Inflammatory macrophage (primary cell): ENCODE measurements at places on chromosomes 11 and 22.

GRCh38 chr22:25774575-25775026 lies 32.6 kb downstream of the MYO18B start:
- no peak for DNase-seq

- DNase-seq: no peak
Observed at GRCh38 chr22:49466878-49467595, 360.6 kb downstream of the BRD1 start.

GRCh38 chr22:20276468-20276867 lies 8.3 kb upstream of the RTN4R start:
- DNase-seq: no peak

DNA sequence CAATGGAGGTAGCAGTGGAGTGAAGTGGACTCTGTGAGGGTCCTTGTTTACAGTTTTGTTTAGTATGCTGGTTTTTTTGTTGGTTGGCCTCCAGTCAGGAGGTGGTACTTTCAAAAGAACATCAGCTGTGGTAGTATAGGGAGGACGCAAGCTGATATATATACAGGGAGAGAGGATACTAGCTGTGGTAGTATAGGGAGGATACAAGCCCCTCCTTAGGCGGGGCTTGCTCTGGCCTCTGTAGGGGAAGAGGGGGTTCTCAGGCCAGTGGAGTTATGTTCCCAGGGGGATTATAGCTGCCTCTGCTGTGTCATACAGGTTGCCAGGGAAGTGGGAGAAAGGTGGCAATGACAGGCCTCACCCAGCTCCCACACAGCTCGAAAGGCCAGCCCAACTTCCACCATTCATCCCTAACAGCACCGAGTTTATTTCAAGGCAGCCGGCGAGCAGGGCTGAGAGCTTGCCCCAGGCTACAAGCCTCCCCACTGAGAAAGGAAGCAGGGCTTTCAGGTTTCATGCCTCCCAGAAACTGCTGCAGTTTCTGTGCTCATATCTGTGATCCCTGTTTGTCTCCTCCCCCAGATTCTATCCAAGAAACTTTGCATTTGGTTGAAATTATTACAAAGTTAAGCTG lies 10.4 kb downstream of the OR52E6 start:
- DNase-seq: no peak

- no peak for DNase-seq
Observed at GRCh38 chr11:109247071-109247470, 174.9 kb upstream of the C11orf87 start.

GRCh38 chr11:78381865-78382264 lies 35.8 kb downstream of the GAB2 start:
- DNase-seq: no peak

DNA sequence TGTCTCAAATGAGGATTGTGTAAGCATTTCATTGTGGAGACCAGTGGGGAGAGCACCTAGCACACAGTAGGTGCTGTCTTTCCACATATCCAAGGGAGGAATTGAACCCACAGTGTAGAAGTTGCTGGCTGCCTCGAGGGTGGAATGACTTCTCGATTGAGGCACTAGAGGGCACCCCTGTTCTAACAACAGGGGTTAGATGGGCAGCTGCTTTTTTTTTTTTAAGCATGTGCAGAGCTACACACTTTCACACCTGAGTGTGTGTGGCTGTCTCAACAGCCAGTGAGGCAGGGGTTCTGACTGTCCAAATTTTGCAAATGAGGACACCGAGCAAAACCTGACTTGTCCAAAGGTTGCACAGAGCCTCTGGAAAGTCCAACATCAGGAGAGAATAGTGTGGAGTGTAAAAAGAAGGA lies 118.2 kb upstream of the CRYBB3 start:
- no peak for DNase-seq
